ENCODE measurements at places on chromosomes 1 and 21. TPM values are rescaled to one million over a fixed set of nuclear protein-coding genes. Genes with fewer than 3 reads are reported as not detected.

Gene FRRS1
- total RNA-seq, result 21.7 TPM

Gene PGBD5
- 0.28 TPM for total RNA-seq

Gene KNCN
- not detected for total RNA-seq

Gene CLDN17
- total RNA-seq, result not detected

Gene SLAMF1
- not detected for total RNA-seq

Gene CCDC185
- not detected for total RNA-seq

Measured in IMR-90 (cell line).